ENCODE measurements at places on chromosomes 12 and 14.

DNA sequence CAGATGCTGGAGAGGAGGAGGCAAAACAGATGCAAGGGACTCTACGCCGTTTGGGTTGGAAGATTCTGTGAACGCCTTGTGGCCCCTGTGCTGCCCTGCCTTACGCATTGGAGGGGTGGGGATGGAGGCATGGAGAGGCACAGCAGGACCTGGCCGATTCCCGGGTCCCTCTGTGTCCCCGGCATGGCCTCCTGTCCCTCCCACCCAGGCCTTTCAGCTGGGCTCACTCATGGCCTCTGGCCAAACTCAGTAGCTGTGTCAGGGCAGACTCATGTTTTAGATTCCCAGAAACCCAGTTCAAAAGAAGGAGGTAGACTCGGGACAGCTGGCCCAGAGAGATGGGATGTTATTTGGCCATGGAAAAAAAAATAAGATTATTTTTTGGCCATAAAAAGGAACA is 40.1 kb downstream of the TESC start:
- DNase-seq, result no peak

- no peak for DNase-seq
Observed at GRCh38 chr14:54702014-54702491, 135.1 kb downstream of the SAMD4A start.

DNA sequence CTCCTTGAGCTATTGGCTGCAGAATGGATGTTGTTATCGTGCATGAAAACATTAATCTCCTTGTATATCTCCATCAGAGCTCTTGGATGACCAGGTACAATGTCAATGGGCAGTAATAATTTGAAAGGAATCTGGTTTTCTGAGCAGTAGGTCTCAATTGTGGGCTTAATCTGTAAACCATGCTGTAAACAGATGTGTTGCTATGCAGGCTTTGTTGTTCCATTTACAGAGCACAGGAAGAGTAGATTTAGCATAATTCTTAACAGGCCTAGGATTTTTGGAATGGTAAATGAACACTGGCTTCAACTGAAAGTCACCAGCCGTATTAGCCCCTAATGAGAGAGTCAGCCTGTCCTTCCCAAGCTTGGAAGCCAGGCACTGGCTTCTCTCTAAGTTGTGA is 50.4 kb downstream of the ATG14 start:
- DNase-seq, result no peak

DNA sequence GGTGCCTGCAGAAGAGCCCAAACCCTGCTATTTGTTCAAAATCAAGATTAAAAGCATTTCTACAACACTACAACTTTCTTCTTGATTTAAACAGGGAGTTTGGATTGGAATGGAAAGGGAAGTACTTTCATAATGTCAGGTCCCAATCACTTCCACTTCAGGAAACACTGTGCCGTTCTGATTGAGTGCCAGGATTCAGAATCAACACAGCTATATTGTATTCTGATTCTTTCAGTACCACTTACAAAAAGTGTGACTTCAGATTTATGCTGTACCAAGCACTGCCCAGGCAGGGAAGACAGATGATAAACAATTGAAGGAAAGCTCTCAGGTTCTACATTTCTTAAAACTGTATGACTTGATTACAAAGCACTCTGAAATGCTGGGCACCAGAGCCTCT is 3.2 kb downstream of the TDP1 start:
- DNase-seq, result no peak

DNA sequence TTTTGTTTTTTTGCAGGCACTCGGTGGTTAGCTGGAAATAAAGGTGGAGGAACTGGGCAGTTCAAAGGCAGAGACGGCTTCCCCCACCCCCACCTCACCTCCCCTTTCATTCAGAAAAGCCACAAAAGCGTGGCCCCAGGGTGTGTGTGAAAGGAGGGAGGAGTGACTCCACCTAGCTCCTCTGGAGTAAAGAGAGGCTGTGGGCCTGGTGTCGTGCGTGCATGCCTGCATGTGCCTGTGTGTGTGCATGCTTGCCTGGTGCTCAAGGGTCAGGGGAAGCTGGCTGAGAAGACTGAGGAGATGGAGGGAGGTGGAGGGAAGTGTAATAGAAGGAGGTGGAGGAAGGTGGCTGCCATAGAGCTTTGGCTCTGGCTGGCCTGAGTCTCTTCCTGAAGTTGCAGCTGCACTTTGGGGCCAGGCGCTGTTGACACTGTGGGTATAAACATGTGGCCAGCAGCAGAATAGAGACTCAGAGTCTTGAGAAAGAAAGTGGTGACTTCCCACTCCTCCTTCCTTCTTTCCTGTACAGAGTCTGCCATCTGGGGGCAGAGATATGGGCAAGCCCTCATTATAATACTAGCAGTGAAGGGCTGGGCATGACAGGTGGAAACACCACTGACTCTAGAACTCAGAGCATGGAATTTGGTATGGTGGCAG is 36.9 kb upstream of the SINHCAF start:
- no peak for DNase-seq

DNA sequence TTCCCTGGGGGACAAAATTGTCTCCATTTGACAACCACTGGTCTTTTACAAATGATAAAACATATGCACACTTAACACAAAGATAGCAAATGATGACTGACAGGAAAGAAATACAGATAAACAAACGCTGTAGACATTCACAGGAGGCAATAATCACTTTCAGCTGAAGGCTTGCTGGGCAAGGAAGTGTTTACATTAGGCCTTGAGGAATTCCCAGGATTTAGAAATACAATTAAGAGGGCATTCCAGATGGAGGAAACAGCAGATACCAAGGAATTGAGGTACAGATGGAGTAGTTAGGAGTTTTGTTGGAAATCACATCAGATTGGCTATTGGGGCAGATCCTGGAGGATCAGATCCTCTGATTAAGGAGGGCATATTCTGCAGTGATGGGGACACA is 93.9 kb downstream of the DYRK2 start:
- no peak for DNase-seq

DNA sequence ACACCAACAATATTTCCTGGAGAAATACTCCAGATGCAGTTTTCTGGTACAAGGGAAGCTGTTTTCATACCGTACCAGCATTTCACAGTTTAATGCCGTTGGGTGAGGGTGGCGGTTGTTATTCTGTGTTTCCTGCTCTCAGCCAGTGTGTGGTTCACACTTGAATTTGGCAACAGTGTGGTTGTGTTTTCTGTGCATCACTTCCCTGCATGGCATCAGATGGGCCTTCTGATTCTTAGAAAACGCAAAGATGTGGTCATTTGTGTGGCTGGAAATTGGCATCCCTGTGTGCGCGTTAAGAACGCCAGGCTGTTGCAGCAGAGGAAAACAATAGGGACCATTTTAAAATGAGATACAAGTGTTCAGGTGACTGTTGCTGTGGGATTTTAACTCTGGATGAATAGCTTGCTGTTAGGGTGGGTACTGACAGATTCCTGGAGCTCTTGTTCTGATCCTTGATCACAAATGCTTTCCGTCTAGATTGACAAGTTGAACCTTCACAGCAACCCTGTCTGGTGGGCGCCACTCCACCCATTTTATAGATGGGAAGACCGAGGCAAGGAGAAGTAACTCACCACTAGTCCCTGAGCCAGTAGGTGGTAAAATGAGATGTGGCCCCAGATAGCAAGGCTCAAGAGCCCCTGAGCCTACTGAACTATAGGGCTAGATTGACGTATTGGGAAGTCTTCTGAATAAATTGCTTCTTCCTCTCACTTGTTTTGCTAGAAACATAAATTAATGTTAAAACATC is 231.2 kb downstream of the CHST11 start:
- DNase-seq, result no peak

DNA sequence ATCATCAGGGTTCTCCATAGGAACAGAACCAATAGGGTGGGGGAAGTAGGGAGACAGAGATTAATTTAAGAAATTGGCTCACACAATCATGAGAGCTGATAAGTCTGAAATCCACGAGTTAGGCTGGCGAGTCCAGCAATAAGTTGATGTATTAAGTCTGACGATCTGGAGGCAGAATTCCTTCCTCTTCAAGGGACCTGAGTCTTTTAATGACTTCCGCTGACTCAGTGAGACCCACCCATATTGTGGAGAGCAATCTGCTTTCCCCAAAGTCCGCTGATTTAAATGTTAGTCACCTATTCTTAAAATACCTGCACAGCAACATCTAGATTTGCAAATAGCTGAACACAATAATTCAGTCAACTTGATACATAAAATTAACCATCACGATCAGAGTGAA is 97.8 kb downstream of the SPTSSA start:
- DNase-seq, result no peak

- no peak for DNase-seq
Observed at GRCh38 chr12:58711974-58712373, 208.3 kb downstream of the LRIG3 start.

DNA sequence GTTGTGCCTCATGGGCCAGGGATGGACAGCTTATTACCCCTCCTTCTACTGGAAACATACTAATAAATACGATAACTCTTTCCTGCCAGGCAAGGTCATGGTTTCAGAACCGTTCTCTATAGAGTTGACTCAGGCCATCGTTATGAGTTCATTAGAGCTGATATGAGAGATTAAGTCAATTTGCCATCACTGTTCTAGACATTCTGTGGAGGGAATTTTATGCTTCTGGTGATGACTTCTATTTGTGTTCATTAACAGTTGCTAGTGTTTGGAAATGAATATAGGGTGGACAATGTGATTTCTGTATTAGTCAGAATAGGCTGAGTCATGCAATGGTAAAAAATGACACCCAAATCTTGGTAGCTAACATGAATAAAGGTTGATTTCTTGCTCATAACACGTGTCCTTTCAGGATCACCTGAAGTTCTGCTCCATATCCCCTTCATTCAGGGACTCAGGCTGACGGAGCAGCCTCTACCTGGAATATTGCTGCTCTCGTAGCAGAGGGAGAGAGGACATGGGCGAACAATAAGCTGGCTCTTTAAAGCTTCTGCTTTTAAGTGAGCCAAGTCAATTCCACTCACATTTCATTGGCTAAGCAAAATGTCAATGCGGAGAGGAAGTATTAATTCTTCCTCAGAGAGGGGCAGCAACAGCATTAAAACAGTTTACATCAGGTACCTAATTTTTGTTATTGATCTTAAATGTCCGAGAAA is 18.5 kb upstream of the TBPL2 start:
- no peak for DNase-seq

- no peak for DNase-seq
Observed at GRCh38 chr14:45044638-45045037, 39.3 kb upstream of the PRPF39 start.

- no peak for DNase-seq
Observed at GRCh38 chr12:11564984-11565651, 84.4 kb upstream of the ETV6 start.

DNA sequence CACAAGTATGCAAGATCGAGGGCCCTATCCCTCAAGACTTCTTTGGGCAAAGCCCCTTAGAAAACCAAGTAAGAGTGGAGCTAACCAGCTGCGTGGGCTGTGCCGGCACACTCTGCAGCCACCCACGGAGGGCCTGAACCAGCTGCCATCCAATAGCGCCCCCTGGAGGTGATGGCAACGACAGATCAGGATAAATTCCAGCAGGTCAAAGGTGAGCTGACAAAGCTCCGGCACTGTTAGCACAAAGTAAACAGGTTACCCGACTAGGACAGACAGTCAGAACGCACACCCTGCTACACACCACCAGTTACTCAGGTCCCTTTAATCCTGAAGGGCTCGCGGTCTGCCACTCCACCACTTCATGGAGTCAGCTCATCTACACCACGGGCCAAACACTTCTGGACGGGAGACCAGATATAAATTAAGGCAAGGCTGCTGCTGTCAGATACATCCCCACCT is 4.9 kb downstream of the ZBTB39 start:
- DNase-seq, result peak; percentile 84

DNA sequence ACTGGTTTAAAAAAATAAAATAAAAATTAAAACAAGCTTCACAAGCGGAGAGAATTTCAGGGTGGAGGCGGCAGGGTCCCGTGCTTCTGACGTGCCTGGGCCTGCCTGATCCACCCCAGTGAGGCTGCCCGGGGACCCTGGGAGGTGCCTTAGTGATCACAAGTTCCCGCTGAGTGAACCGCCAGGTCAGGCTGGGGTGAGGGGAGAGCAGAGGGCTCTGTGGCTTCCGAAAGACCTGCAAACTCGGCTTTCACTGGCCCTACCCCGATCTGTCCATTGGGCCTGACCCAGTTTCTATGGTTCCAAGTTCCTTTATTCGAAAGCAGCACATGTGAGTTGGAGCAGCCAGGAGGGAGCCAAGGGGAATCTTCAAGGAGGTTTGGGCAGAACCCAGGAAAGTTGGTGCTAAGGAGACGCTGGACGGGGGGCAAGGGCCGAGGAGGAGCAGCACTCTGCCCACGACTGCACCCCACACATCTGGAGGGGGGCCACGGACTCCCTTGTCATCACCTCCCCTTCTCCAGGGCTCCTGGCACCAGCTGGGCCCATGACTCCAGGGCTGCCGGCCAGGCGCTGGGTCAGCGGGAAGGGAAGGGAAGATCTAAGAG is 12.9 kb downstream of the MMP14 start:
- DNase-seq, result no peak

GRCh38 chr12:57835366-57836288 is 10.9 kb downstream of the CTDSP2 start:
- no peak for DNase-seq

- DNase-seq, result no peak
Observed at GRCh38 chr14:30988509-30988908, 36.9 kb upstream of the AP4S1 start.

DNA sequence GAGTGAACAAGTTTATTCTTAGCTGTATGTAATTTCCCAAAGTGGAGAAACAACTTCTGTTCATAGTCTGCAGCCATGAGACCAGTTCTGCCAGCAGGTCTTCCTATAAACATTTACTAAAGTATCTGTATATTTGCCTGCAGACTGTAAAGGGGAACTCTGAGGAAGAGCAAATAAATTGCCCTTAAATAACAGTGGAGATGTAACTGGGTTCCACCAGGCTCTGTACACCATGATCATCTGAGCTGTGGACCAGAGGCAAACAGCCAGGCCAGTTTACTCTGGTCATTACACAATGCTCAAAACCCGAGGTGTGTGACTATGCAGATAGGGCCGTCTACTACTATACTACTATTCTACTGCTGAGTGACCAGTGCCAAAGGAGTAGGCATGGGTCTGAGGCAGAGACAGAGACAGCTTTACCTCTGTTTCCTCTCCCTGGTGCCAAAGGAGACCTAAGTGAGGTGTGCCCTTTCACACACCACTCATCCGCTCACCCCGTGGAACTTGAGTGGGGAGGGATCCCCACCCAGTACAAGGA is 21.1 kb upstream of the CERS5 start:
- DNase-seq, result no peak

GRCh38 chr12:56721216-56721615 is 3.9 kb downstream of the NACA start:
- DNase-seq, result no peak

- no peak for DNase-seq
Observed at GRCh38 chr12:131794573-131794972, 33.6 kb upstream of the MMP17 start.

DNA sequence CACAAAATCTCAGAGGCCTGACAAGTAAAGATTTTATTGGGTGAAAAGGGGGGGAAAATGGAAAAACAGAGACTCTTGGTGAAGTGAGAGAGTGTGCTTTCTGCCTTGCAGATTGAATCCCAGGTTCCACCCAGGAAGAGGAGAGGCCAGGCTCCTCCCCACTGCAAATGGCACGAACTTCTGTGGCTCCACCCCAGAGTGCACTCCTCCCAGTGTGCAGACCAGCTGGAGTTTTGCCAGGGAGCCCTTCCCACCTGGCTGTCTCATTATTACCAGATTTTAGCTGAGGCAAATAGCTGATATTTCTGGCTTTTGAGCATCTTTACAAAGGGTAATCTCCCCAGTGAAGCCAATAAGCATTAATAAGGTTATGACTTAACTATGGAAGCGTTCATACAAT is 51.9 kb downstream of the TESPA1 start:
- DNase-seq, result no peak

- no peak for DNase-seq
Observed at GRCh38 chr14:75831952-75832351, 149.8 kb downstream of the TGFB3 start.

Data from activated CD4-positive, alpha-beta T cell treated with anti-CD3 and anti-CD28 coated beads for 4 hours (primary cell).